ENCODE measurements at places on chromosomes 11 and 22.

DNA sequence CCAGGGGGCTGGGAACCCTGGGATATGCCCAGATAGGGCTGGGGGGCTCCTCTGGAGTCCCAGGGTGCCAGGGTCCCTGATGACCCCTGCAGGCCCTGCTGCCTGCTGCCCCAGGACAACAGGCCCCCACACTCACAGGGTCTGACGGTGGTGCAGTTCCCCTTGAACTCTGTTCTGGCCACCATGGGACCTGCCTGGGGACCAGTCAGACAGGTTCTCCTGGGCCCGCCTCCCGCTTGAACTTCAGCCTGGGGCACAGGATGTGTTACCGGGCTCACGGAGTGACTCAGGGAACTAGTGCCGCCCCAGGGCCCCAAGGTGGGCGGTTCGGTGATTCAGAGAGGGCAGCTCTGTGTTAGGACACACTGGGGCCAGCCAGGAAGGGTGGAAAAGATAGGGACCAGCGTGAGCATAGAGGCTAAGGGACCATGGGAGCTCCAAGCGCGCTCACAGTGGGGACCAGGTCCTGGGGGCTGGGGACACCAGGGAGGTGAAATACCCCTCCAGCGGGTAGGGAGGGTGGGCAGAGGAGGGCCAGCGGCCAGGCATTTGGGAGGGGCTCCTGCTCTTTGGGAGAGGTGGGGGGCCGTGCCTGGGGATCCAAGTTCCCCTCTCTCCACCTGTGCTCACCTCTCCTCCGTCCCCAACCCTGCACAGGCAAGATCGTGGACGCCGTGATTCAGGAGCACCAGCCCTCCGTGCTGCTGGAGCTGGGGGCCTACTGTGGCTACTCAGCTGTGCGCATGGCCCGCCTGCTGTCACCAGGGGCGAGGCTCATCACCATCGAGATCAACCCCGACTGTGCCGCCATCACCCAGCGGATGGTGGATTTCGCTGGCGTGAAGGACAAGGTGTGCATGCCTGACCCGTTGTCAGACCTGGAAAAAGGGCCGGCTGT, 21.5 kb upstream of the TXNRD2 start:
- peak; percentile 93 for DNase-seq

GRCh38 chr11:113023228-113023627, 62.0 kb downstream of the NCAM1 start:
- DNase-seq = no peak

- no peak for DNase-seq
Observed at GRCh38 chr11:24559315-24559714, 62.5 kb downstream of the LUZP2 start.

GRCh38 chr11:71302534-71302909, 50.1 kb upstream of the SHANK2 start:
- no peak for DNase-seq

DNA sequence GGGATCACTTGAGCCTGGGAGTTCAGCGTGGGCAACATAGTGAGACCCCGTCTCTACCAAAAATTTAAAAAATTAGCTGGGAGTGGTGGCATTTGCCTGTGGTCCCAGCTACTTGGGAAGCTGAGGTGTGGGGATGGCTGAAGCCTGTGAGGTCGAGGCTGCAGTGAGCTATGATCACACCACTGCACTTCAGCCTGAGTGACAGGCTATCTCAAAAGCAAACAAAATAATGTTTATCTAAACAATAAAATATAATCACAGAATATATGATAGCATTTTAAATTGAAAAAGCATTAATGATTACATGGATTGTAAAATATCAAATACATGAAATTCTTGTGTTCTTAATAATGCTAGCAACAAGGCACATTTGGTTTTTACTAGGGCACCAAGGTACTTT, 2.7 kb downstream of the BEST1 start:
- DNase-seq = no peak

DNA sequence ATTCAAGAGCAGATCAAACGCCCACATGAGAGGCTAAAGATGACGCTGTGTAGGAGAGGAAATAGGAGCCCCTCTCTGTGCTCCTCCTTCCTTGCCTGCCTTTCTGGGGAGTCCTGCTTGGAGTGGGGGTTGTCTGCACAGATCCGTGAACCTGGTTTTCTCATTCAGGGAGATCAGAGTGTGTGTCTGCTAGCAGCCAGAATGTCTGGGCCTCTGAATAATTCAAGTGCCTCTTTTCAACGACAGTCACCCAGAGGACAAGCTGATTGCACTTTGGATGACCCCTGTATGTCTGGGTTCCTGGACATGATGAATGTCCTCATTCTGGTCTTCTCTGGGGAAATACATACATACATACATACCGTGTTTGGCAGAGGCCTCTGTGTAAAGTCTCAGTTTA, 592.5 kb upstream of the B3GAT1 start:
- DNase-seq = no peak

DNA sequence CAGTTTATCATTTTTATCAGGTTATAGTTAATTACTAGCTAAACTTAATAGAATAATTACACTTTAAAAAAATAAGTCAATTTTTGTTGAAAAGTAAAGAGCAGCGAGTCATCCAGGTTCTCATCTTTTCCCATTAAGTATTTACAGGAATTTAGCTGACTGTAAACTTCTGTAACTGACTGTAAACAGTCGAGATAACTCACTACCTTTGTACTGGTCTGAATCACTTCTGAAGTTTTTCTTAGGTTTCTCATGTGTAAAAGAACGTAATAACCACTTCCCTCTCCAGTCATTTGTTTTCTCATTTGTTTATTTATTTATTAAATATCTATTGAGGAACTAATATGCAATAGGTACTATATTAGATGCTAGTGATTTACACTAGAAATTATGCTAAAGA, 270.8 kb downstream of the DYNC2H1 start:
- DNase-seq = no peak

DNA sequence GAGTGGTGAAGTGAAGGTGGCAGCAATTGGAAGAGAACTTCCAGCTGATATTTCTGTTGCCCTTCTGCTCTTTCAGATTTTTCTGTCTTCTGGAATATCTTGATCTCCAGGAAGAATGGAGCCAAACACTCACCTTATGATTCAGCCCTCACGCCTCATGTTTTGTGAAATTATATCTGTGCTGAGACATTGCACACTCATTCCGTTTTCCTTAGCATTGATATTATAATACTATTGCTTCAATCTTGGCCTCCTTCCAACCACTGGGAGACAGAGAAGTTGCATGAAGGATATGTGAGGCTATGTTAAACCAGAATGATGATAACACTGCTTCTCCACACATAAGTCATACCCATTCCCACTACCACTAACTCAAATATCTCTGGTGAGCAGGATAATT, 177.9 kb downstream of the ETS1 start:
- DNase-seq = no peak

GRCh38 chr11:126989942-126990715, 10.4 kb downstream of the KIRREL3 start:
- peak; percentile 38 for DNase-seq

DNA sequence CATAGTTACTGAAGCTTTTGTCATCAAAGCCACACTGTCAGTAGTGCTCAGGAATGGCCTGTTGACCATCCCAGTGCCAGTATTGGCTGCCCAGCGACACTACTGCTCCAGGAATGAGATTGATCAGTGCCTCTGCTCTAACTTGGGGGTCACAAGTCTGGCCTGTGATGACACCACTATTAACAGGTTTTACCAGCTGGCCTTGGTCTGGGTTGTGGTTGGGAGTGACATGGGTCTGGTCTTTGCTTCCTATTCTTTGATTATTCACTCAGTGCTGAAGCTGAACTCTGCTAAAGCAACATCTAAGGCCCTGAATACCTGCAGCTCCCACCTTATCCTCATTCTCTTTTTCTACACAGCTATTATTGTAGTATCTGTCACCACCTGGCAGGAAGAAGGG, 21.5 kb downstream of the OR56B4 start:
- no peak for DNase-seq

DNA sequence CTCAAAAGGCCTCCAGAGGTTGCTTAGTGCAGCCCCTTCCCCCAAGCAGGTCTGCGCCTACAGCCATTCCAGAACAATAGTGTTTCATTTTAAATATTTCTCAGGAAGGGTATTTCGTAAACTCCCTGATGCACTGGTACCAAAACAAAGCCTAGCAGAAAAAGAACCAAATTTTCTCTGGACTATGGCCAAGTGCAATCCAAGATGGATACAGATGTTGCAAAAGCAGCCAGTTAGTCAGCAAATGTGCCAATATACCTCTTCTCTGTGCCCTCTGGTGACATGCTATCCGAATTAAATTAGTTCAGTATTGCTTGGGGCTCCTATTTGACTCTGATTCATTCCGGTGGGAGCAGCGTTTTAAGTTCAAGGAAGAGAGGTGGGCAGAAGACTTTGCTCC, 247.8 kb downstream of the NTM start:
- DNase-seq = no peak

DNA sequence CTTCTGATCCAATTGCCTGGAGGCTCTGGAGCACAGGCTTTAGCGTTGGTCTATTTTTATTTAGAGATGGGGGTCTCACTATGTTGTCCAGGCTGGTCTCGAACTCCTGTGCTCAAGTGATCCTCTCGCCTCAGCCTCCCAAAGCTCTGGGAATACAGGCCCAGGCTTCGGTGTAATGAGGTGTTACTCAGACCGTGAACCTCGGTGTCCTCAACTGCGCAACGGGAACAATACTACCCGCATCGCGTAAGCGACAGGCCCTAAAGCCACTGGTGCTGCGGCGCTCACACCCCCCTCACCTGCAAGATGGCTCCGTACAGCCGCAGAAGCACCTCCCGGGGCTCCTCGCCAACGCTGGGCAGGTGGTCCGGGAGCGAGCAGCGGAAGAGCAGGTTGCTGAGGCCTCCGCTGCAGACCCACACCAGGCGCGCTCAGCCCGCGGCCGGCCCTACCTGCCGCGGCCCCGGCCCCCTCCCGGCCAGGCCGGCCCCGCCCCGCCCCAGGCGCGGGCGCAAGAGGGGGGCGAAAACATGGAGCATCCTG, 628 bp downstream of the CHKB start:
- DNase-seq = no peak

GRCh38 chr11:102309621-102310541, 7.4 kb upstream of the BIRC3 start:
- peak; percentile 18 for DNase-seq

DNA sequence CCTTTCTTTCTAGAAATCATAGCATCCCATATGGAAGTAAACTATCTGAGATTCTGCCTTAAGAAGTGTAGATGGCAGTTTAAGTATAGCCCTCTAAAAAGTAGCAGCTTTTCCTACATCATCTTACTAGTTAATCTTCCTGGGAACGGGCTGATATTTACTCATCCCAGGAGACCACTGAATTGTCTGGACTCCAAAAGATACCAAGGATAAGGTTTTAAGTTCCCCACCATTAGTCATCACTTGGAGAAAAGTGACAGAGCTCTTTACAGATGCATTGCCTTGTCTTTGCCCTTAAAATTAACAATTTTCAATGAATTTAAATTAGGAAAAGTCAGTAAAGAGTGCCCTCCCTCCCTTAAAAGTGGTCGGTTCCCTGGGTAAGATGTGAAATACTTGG, 129.5 kb downstream of the MAML2 start:
- no peak for DNase-seq

DNA sequence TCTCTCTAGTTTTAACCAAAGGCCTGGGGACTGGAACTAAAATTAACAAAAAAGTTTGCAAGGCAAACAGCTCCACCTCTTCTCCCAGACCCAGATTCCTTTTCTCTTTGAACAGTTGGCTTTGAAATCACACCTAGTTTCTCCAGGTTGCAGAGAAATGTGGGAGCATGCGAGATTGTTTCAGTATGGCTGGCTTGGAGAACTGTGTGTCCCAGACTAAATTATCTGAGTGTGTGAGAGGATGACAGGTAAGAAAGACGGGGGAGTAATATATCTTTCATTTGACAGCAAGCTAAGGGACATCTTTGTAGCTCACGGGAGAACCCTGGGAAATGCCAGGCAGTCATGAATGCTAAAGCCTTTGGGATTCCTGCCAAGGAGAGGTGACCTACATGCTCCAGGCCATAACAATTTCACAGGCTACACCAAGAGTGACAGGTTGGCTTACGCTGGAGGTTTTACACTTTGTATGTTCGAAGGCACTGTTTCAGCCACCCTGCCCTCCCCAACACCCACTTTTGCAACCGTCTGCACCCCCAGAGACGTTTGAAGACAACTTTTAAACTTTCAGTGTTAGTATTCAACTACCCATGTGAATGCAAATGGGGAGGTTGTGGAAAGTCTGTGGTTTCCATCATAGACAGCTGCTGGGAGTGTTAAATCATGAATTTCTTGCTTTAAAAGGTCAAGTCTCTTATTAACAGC, 109.3 kb upstream of the SNX19 start:
- DNase-seq = no peak
